ENCODE measurements at places on chromosomes 2 and 18. TPM values are rescaled to one million over a fixed set of nuclear protein-coding genes. Genes with fewer than 3 reads are reported as not detected.

GRCh38 chr2:133553251-133553650, 15.0 kb downstream of the NCKAP5 start:
- DNase-seq = no peak

- DNase-seq = no peak
Observed at GRCh38 chr2:151891566-151892194, 63.5 kb upstream of the ARL5A start.

- DNase-seq = peak; percentile 82
Observed at GRCh38 chr18:12321333-12321732, 13.3 kb downstream of the TUBB6 start.

- no peak for DNase-seq
Observed at GRCh38 chr2:177383935-177384334, 8.6 kb upstream of the AGPS start.

DNA sequence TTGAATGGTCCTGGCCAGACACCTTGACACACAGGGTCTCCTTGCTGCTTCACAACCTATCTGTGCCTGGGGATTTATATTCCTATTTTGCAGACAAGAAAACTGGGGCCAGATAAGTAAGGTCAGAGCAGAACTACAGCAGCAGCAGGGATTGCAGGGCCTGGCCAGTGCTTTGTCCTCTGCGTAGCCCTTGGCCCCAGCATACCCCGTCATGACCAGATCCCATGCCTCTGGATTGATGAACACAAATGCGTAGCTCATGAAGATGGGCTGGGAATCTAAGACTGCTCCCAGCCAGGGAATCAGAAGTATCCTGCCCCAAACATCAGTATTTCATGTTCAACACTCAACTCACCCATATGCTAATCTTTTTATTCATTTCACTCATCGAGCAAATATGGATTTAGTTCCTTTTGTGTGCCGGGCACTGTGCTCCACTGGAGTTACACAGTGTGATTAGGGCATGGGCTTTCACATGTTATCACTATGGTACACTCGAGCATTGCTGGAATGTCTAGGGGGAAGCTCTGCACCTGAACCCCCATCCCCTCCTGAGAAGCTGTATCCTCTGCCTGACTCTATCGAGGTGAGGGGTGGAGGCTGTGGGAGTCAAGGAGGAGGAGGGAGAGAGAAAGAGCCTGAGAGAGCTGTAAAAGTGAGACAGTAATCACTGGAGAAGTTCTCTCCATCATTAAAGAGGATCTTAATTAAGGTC, 143.3 kb downstream of the CYP26B1 start:
- no peak for DNase-seq

- peak; percentile 75 for DNase-seq
Observed at GRCh38 chr18:74511823-74512222, 15.7 kb downstream of the CNDP2 start.

DNA sequence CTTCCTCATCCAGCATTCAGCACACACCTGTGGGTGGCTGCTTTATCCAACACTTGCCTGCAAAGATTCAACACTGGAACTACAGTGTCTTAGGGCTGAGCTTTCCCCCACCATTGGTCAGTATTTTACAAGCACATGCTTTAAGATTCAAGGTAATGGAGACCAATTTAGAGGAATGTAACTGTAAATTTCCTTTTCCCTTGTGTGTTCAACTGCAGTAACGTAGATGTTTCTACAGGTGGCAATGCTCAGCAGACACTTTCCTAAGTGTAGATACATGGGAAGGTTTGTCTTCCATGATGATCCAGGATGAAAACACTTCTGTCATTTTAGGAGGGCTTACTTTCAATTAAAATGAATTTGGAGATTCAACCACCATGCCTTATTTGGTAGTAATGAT, 143.6 kb upstream of the PXDN start:
- DNase-seq = no peak

The PRSS56 gene
- 2.5 TPM for total RNA-seq

The PAX3 gene
- total RNA-seq = 2.2 TPM

Data from myocyte (in vitro differentiated cells).